ENCODE measurements at places on chromosomes 6 and 20.
A peak's percentile ranks its signal among the peaks of the same experiment; 100 is the strongest.

- DNase-seq, result no peak
Observed at GRCh38 chr6:100404051-100404450, 60.7 kb downstream of the SIM1 start.

DNA sequence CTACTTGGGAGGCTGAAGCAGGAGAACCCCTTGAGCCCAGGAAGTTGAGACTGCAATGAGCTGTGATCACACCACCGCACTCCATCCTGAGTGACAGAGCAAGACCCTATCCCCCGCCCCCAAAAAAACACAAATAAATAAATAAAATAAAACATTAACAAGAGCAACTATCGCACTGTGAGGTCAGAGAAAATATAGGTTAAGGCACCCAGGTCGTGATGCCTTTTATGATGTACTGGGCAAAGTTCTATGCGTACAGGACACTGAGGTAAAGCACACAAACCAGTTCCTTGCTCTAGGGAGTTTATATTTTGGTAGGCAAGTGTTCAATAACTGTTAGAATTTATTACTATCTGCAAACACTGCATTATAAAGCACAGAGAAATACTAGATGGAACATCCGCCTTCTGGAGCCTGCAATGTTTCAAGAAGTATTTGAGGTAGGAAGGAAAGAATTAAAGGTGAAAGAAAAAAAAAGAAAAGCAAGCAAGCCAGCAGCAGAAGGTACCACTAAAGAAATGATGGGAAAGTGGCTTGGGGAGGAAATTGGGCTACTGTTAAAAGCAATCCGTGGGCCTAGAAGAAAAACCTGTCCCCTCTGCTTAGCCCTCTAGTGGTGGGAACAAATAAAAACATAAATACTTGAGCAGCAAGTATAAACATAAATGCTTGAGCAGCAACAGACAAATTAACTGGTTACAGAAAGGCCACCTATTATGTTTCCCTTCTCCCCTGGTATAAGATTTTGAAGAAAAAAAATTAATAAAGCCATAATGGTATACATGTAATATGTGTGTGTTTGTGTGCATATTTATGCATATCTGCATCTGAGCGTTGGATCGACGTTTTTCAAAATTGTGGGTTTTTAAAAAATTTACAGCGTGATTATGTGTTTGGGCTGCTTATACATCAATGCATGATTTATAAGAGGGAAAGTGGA lies 128.0 kb downstream of the PHACTR1 start:
- DNase-seq, result no peak

DNA sequence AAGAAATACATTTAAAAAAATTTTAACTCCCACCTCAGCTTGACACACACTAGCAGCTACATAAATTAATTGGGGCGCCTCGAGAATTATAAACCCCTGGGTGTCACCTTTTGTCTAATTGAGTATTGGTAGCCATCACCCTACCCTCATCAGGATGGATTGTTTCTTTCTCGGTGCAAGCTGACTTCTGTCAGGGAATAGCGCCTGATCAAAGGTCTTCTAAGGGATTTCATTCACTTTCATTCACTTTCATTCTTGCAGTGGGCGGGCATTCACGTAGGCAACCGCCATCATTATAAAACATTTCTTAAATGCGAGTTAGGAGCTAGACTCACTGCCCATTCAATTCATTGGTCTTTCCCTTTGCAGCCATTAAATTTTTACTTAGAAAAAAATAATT lies 239.2 kb upstream of the SASH1 start:
- DNase-seq, result no peak

DNA sequence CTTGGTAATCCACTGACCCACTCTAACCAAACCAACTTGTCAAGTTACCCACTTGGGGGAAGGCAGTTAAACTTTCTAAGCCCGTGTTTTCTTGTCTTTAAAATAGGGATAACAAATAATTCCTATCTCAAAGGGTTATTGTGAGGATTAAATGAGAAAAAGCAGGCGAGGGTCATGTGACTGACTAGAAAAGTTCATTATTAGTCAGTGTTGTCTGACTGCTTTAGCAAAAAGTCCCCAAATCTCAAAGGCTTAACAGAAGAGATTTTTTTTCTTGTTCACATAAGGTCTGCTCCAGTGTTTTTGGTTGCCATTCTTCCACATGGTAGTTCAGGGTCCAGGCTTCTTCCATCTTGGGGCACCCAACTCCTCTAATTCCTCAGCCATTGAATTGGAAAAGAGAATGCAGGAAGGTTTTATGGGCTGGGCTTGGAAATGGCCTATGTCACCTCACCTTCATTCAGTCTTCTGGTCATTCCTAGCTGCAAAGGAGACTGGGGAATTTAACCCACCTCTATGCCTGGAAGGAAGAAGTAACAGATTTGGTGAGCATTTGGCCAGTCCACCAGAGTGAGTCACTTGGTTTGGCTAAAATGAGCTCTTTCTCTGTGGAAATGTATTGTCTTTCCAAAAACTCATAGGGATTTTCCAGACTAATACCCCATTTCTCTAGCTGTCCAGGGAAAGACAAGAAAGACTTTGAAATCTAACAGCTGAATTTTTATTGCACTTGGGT lies 77.0 kb downstream of the CAP2 start:
- DNase-seq, result no peak

- DNase-seq, result no peak
Observed at GRCh38 chr6:125546841-125547251, 202.6 kb upstream of the HEY2 start.

DNA sequence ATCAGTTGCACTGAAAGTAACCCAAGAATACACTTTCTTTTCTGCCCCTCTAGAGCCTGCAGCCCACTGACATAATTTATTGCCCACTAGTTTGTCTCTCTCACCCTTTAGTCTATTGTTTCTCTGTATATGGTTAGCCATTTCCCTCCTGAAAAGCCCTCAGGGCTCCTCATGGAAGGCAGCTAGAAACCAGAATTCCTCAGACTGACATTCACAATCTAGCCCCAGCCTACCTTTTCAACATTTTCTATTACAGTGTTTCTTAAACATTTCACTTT lies 21.4 kb upstream of the PAQR8 start:
- no peak for DNase-seq

GRCh38 chr6:31794866-31795615 lies 511 bp downstream of the VARS1 start:
- no peak for DNase-seq

DNA sequence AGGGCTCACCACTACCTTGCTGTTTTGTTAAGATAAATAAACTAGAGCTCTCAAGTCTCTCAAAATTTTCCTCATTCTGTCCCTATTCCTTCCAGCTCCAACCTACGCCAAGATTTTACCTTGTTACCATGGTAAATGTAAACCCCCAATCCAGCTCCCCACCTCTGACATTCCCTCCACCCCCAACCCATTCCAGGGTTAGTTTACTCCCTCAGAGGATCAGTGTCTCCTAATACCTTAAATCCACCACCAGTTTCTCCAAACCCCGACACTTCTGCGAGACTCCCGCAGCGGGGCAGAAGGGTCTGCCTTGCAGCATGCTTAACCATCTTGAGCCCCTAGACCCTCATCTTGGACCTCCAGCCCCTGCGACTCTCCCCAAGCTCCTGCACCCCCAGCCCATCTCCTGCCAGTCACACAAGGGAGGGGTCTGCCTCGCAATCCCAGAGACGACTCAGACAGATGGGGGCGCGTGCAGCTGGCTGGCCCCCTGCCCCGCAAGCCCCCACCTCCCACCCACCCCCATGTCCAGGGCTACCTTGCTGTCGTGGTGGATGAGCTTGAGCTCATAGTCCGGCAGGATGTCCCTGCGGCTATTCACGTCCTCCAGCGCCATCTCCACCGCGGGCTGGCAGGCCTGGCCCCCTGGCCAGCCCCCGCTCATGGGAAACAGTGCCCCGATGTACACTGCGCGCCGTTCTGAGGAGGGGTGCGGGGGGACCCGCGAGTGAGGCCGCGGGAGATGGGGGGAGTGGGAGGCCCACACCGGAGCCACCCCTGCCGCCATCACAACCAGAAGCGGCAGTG lies 5.8 kb downstream of the GABBR1 start:
- no peak for DNase-seq

GRCh38 chr6:26571592-26572296 lies 25.0 kb upstream of the ABT1 start:
- DNase-seq, result peak; percentile 49

DNA sequence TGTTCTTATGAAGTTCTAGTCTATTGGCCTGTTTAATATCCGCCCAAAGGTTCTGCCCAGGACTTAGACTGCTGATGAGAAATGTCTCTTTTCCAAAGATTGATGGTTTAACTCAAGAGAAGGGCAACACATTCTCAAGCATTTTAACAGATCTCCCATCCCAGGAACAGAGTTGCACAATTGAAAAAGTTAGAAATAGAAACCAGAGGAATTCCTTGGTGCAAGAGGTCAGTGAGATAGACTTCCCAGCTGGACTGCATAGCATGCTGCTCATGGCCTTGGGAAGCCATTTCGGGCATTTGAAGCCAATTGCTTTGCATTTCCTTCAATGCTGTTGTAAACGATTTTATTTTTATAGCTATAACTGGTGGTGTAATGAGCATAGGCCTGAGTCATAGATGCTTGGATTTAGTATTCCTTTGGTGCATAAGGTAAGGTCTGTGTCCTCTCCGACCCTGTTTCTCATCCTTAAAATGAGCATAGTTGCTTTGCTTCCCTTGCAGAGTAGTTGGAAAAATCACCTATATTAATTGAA lies 292.2 kb upstream of the JAG1 start:
- DNase-seq, result no peak

DNA sequence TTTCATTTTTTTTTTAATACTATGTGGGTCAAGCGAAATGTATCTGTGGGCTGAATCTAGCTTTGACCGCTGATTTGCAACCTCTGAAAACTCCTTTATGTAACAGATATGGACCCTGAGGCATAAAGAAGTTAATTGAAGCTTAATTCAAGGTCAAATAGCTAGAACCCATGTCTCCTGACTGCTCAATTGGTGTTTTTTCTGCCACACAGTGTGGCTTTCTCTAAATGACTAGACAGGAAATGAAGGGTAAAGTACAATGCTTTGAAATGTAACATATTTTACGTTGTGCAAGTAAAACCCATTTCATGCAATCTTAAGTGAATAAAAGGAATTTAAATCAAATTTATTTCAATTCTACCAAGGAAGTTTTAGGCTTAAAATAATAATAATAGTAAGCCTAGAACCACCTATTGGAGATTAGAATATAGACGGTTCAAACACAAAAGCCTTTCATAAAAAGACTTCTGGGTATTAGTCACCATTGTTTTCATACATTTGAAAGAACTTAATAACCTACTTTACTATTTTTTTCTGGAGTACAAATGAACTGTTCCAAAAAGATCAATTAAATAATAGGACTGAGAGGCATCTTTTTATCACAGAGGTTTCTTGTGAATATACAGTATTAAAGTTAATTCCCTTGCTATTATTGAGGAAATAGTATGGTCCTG lies 279.8 kb downstream of the EPHA7 start:
- DNase-seq, result no peak

GRCh38 chr6:125014661-125014957 lies 52.4 kb downstream of the RNF217 start:
- DNase-seq, result no peak

DNA sequence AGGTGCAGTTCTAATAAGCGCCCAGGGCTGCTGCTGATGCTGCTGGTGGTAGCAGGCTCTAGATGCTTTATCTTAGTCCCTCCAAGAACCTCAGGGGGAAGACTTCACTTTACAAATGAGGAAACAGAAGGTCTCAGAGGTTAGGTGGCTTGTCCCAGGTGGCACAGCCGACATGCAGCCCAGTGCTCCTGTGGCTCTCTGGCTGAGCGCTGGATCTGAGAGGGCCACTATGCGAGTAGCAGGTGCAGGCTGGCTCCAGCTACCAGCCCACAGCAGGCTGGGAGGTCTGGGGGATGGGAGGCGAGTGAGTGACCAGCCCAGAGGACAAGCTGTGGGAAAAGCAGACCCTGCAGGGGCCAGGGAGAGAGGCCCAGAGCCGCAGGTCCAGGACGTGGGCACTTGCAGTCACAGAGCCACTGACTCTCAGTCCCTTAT lies 90.9 kb downstream of the PRND start:
- DNase-seq, result no peak

DNA sequence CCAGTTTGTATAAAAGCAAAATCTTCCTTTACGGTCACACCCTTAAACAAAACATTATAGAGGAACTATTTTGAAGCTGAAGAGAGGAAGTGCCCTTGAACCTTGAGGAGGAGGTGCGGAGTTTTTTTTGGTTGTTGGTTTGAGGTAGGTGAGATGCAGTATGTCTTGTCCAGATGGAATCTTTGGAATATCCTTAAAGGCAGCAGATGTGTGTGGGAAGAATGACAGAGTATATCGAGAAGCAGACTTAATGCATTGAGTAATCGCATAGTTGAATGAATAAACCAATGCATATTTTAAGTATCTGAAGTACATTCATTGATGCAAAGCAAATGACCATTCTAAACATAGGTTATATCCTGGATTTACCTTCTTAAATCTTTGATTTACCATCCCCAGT lies 49.9 kb downstream of the AIG1 start:
- no peak for DNase-seq

- DNase-seq, result peak; percentile 76
Observed at GRCh38 chr6:28923318-28924102, at the start of gene TRIM27. Gene TRIM27 (minus strand): TSS chr6:28923985. CDS start chr6:28923632, 353 bp downstream.

DNA sequence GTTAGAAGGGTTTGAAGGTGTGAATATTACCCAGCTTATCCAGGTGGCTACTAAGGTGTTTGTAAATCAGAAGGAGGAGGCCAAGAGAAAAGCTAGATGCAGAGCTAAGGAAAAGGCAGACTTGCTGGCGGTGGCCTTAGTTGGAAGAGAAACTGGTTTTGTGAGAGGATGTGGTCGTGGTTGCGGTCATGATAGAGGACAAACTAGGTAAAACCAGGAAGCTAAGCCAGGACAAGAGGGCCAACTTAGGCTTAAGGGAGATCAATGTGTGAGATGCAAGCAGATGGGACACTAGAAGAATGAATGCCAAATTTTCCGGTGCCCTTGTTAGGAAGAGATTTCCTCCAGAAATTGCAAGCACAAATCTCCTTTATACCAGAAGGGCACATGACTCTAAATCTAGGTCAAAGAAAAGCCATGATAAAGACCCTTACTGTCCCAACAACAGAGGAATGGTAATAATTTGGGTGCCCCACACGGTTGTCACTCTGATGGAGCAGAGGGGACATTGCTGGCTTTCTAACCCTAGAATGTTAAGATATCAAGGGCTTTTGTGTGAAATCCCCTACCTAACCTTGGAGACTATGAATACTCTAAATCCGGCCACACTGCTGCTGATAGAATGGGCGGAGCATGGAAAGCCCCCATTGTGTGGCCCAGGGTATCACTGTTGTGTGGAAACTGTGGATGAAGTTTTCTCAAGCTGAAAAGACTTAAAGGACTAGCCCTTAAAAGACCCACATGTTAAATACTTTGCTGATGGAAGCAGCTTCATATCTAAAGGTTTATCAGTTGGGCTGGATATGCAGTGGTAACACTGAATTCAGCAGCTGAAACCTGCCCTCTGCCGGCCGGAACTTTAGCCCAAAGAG lies 7.8 kb downstream of the IL22RA2 start:
- DNase-seq, result no peak

- no peak for DNase-seq
Observed at GRCh38 chr6:123810948-123811347, 7.3 kb downstream of the NKAIN2 start.

- peak; percentile 74 for DNase-seq
Observed at GRCh38 chr20:56414842-56415765, 3.0 kb downstream of the CASS4 start.

- DNase-seq, result no peak
Observed at GRCh38 chr20:53774461-53775203, 181.0 kb upstream of the ZNF217 start.

Measured in stimulated activated CD4-positive, alpha-beta T cell treated with anti-CD3 and anti-CD28 coated beads, Interleukin-4, amount 100 ng/mL, for 4 hours (primary cell).